AG10803 (cell line): ENCODE measurements at places on chromosomes 2 and 18.

DNA sequence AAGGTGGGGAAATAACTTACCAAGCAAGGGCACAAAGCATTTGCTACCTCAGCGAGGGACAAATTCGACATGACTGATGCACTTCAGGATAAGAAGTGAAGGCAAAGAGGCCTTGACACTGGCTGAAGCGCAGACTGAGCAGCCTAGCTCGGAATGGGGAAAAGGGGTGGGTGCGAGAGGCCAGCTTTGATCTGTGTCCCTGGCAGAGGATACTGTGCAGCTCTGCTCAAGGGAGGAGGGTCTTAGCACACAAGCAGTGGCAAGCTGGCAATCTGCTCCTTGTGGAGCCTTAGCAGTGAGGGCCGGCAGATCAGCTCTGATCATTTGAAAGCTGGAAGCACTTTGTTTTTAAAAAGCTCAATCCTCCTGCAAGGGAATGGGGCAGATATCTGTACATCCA is 222.3 kb downstream of the ZBTB7C start:
- no peak for DNase-seq

- DNase-seq: peak; percentile 50
These were observed 330.2 kb upstream of the NRP2 start for GRCh38 chr2:205352094-205352493.

GRCh38 chr2:98485453-98485755 is 40.7 kb downstream of the INPP4A start:
- no peak for DNase-seq

DNA sequence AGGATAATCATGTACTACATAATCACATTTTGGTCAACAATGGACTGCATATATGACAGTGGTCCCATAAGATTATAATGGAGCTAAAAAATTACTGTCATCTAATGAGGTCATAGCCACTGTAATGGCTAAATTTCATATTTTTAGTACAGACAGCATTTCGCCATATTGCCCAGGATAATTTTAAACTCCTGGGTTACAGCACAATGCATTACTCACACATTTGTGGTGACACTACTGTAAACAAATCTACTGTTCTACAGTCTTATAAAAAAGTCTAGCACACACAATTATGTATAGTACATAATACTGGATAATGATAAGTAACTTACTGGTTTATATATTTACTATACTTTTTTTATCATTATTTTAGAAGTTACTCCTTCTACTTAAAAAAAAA is 12.8 kb downstream of the EIF2AK2 start:
- DNase-seq: peak; percentile 54

DNA sequence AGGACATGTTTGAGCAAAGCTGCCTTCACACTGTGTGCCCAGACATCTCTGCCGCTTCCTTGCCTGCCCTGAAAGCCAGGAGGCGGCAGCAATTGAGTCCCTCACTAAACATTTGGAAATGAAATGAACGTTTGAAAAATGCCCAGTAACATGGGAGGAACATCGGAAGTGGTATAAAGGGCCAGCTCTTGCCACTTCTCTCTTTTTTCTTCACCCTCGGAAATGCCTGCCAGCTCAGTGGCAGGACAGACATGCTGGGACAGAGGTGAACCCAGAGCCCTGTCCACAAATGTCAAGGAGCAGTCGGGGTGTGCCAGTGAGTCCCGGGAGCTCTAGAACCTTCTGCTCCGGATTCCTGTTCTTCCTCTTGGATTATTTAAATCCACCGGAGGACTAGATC is 46.1 kb downstream of the TPGS2 start:
- no peak for DNase-seq

DNA sequence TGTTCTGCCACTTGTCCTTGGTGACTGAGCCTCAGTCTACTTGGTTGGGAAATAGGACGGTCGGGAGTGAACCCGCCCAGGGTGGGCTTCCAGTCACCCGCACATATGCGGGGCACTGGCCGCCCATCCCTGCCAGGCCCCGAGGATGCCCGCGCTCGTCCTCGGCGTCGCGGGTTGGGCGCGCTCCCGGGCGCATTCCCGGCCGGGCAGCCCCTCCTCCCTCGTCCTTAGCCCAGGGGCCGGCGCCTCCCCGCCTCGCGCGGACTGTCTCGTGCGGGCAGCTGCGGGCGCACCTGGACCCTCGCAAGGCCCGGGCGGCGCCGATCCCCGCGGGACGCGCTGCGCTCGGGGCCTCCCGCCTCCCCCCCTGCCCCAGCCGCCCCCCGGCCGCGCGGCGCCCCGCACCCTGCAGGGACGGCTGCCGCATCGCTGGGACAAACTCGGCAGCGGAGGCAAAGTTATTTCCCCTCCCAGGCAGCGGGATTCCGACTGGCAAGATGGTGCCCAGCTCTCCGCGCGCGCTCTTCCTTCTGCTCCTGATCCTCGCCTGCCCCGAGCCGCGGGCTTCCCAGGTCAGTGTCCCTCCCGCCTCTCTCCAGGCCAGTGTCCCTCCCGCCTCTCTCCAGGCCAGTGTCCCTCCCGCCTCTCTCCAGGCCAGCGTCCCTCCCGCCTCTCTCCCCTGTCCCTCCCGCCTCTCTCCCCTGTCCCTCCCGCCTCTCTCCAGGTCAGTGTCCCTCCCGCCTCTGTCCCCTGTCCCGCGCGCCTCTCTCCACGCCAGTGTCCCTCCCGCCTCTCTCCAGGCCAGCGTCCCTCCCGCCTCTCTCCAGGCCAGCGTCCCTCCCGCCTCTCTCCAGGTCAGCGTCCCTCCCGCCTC is at the start of gene FBLN7:
Gene FBLN7 (plus strand): TSS at position 227 of the 874 bp plus-strand sequence. CDS start 271 bp downstream, at position 498.
- peak; percentile 13 for DNase-seq

DNA sequence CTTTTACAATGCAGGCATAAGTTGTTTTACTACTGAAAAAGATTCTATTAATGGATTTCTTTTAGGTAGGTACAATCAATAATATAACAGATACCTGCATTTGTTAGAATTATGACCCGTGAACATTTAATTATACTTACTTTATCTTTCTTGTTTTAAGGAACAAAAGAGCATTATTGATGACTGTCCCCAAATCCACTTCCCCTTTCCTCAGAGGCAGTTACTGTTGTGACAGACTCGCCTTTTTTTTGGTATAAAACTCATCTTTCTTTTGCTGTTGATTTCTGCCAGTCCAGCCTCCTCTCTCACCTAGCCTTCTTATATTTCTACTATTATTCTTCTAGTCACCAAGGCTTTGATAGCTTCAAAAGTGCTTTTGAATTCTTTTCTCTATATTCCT is 12.1 kb downstream of the ACTR3 start:
- DNase-seq: no peak

DNA sequence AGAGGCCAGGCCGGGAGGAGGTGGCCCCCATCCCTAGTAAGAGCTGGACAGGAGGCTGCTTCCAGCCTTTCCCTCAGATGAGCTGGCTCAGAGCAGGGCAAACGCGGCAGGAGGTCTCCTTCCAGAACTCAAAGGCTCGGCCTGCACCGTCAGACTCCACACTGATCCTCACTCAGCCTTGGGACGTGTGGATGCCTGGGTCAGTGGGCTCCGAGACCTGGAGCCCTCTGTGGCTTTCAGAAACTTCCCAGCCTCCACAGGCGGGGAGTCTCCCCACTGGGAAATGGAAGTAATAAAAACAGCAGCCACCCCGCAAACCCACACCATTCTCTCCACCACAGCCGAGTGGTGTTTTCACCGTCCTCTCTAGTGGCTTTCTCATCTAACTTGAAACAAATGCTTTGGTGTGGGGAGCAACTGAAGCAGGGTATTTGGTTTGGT is 54.3 kb downstream of the INPP5D start:
- DNase-seq: no peak

- DNase-seq: no peak
These were observed 9.9 kb downstream of the SH2D6 start for GRCh38 chr2:85428343-85428881.

DNA sequence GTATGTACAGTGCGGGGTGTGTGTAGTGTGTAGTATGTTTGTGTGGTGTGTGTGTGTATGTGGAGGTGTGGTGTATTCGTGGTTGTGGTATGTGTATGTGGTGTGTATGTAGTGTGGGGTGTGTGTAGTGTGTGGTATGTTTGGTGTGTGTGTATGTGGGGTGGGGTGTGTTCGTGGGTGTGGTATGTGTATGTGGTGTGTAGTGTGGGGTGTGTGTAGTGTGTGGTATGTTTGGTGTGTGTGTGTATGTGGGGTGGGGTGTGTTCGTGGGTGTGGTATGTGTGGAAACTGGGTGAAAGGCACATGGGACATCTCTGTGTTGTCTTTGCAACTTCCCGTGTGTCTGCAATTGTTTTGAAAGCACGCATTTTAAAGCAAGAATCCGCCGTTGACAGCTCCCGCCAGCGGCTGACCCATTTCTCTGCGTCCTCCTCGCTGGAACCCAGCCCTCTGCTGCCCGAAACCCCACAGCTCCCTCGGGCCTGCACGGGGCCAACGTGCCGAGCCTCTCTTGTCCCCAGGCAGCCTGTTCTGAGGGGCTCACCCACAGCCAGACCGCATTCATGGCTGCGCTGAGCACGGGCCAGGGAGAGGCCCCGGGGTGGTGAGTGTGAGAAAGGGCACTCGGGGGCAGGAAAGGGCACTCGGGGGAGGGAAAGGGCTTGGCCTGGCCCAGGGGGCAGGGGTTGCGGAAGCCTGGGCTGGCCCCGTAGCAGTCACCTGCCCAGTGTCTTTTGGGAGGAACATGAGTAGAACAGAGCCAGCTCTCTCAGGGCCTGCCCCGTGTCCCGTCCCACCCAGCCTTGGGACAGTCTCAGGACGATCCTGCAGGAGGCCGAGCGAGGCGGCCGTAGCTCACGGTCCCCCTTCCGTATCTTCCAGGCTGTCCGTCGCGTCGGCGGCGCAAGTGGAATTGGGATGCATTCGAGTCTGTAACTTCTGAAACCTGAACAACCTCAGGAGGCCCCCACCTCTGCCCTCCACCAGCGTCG is 61.4 kb downstream of the TWIST2 start:
- DNase-seq: peak; percentile 94

GRCh38 chr2:157940024-157940423 is 63.9 kb upstream of the ACVR1 start:
- DNase-seq: no peak

DNA sequence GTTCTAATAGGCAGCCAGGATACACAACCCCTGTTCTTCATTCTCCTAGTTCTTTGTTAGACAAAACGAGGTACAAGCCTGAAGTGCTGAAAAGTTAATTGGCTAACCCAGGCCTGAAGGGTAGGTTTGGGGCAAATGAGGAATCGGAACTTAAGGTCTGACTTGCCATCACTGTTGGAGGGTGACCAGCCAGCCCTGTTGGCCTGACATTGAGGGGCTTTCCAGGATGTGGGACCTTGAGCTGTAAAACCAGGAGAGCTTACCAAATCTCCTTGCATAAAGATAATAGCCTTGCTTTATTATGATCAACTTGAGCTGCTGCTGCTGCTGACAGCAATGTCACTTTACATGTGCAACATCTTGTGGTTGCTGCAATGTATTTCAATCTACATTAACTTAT is 256.0 kb downstream of the VAPA start:
- DNase-seq: no peak

DNA sequence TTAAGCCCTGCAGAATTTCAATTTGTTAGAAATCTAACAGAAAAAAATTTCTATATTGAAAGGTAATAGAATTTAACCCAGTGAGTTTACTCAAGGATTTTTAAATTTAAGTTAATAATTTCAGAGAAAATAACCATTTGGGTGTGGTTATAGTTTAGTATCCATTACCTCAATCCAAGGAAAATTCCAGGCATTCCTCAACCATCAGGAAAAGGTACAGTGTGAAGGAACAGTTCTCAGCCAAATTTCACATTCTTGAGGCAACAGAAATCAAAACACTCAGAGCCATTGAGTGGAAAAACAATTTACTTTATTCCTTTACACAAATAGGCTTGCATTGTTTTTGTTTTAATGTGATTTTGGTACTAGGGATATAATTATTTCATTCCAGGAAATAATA is 45.6 kb downstream of the ONECUT2 start:
- DNase-seq: no peak

DNA sequence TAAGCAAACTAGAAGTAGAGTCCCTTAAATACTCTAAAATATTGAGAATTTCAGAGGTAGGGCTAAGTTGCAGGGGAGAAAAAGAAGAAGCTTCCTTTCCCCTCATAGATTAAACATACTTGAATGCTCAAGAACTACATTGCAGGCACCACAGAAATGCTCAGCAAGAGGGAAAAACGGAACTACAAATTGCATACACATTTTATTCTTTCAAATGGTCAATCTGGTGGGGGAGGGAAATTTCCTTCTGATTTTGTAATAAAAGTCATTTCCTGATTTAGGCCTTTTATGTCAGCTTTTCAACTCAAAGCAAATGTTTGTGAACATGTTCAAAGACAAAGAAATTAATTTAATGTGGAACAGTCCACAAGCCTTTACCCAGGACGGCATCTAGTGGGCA is 33.0 kb downstream of the FARSB start:
- DNase-seq: no peak

GRCh38 chr2:177325554-177325953 is 61.0 kb upstream of the NFE2L2 start:
- DNase-seq: peak; percentile 94
